ENCODE measurements at places on chromosomes 3 and 15. TPM values are rescaled to one million over a fixed set of nuclear protein-coding genes. Genes with fewer than 3 reads are reported as not detected.

The EFHB gene
- polyA plus RNA-seq, result 1.0 TPM

The APOD gene
- not detected for polyA plus RNA-seq

The CLDN16 gene
- not detected for polyA plus RNA-seq

The FAM81A gene
- 4.5 TPM for polyA plus RNA-seq

The WDR49 gene
- polyA plus RNA-seq, result 1.1 TPM

The TRAT1 gene
- not detected for polyA plus RNA-seq

The DVL3 gene
- polyA plus RNA-seq, result 78.9 TPM

The CSTA gene
- polyA plus RNA-seq, result not detected

The C3orf20 gene
- not detected for polyA plus RNA-seq

The GADL1 gene
- polyA plus RNA-seq, result not detected

The IRAK2 gene
- polyA plus RNA-seq, result 1.1 TPM

The ZNF620 gene
- polyA plus RNA-seq, result 20.2 TPM

The SAXO2 gene
- 4.0 TPM for polyA plus RNA-seq

The LNP1 gene
- 19.2 TPM for polyA plus RNA-seq

The MOBP gene
- not detected for polyA plus RNA-seq

The CXCR6 gene
- not detected for polyA plus RNA-seq

The ADAMTSL3 gene
- polyA plus RNA-seq, result 0.28 TPM

The ZMYND10 gene
- 5.2 TPM for polyA plus RNA-seq

The UROC1 gene
- polyA plus RNA-seq, result not detected

The MEIS2 gene
- 939 TPM for polyA plus RNA-seq

Data from neural cell (in vitro differentiated cells).